A172 (cell line): ENCODE measurements at places on chromosomes 7 and 10.

DNA sequence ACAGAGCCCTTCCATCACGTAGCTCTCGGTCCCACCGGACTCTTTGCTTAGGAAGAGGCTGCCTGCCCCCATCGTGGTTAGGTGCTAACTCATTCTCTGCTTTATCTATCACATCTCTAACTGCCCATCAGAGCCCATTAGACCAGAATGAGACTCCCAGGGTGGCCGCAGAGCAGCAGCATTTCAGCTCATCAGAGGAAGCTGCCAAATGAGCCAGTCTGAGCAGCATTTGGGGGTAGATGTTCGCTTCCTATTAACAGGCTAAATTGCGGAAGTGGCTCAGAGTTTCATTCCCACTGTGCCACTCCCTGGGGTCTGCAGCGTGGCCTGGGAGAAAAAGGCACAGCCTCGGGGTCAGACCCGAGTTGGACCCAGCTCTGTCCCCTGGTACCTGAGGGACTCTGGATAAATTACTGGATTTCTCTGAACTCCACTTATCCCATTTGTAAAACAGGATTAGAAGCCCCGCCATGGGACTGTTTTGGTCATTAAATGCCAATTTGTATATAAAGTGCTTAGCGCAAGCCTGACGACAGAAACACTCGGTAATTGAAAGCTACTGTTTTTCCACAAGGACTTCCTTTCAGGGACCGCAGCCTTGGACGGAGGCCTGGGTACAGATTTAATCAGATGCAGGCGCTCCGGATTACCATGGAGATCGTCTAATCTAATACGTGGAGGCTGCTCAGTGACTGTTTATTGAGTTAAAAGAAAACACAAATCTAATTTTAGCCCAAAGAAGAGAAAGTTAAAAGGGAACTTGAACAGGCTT lies 73.8 kb upstream of the PRLHR start:
- DNase-seq, result no peak

GRCh38 chr7:98795741-98796493 lies 73.9 kb downstream of the TMEM130 start:
- peak; percentile 55 for DNase-seq

DNA sequence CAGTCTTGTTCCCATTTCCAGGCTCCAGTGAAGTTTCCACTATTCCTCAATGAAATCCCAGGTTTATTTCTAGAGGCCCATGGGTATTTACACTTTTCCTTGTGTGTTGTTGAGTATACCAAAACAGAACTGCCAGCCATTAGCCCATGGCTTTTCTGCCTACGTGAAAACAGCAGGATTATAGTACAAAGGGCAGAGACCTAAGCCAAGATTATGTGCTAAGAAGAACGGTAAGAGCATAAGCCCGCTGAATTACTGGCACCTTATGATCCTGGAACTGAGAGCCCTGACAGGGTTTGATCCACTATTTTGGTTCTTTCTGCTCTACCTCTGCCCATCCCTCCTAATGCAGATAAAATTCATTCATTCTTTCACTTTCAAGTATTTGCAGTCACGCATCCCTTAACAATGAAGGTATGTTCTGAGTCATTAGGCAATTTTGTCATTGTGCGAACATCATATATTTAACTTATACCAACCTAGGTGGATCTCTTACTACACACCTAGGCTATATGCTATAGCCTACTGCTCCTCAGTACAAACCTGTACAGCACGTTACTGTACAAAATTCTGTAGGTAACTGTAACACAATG lies 16.0 kb downstream of the SEMA3C start:
- no peak for DNase-seq

GRCh38 chr7:1748076-1748838 lies 78.2 kb downstream of the ELFN1 start:
- no peak for DNase-seq

DNA sequence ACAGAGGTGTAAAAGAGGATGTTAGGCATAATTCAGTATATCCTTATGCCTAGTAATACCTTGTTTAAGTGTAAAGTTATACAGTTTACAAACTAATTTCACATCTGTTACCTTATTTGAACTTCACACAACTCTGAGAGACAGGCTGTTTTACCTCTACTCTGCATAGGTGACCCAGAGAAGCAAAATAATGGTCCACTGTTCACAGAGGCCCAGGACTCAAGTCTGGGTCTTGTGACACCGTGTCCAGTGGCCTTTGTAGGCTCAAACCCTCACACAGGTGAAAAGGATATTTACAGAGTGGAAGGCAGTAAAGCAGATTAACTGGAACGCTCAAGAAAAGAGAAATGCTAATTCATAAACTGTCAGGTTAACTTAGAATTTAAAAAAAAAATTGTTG lies 32.1 kb downstream of the ASAH2 start:
- DNase-seq, result no peak
